ENCODE measurements at places on chromosomes 1 and 21.

DNA sequence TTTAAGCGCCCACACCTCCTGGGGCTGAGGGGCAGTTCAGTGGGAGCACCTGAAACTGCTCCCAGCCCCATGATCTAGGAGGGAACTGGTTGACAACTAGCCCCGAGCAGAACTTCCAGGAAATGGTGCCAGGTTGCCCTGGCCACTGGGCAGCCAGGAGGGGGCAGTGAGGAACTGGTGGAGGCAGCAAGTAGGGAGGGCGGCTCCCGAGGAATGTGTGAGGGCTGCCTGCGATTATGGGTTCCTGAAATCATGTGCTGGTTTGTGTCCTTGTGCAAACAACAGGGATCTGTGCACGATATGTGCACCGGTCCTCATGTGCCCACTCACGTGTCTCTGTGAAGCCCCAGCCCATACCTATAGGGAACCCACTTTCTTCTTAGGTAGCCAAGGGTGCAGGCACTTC lies 9.9 kb downstream of the GPR3 start:
- DNase-seq: no peak

DNA sequence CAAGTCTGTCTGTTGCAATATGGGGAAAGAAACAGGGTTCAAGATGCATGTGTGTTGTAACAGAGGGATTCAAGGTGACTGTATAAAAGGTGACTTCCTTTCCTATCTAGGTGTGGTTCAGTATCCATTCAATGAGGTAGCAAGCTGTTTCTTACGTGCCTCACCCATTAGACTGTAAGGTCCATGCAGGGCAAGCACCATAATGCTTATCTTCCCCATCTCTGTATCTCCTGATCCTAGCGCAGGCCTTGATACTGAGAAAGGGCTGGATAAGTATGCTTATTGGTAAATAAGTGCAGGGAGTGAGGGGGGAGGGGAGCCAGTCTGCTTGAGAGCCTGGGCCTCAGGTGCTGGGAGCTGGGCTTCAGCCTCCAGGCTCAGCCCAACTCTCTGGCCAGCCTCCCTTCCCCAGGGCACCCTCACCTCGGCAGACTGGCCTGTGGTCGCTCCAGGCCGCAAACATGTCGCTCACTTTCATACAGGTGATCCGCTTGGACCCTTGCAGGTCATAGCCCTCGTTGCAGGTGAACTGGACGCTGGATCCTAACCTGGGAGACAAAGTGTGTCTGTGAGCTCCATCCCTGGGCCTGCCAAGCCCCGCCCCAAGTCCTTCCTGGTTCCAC lies 44.5 kb upstream of the HMGB4 start:
- DNase-seq: no peak

- no peak for DNase-seq
Measured at GRCh38 chr1:54950006-54950368, 30.4 kb upstream of the TMEM61 start.

GRCh38 chr1:51252366-51252765 lies 16.3 kb downstream of the RNF11 start:
- no peak for DNase-seq

GRCh38 chr1:35466120-35466519 lies 91.1 kb downstream of the KIAA0319L start:
- no peak for DNase-seq

- DNase-seq: no peak
Measured at GRCh38 chr21:40809673-40810197, 37.2 kb downstream of the DSCAM start.

GRCh38 chr1:35923791-35924221 lies 7.1 kb upstream of the AGO3 start:
- no peak for DNase-seq

GRCh38 chr1:178495741-178496409 lies 889 bp downstream of the CLEC20A start:
- no peak for DNase-seq

GRCh38 chr1:180249725-180250498 lies 19.8 kb downstream of the LHX4 start:
- DNase-seq: no peak

- DNase-seq: peak; percentile 62
Measured at GRCh38 chr1:53073868-53074311, 11.9 kb downstream of the PODN start.

DNA sequence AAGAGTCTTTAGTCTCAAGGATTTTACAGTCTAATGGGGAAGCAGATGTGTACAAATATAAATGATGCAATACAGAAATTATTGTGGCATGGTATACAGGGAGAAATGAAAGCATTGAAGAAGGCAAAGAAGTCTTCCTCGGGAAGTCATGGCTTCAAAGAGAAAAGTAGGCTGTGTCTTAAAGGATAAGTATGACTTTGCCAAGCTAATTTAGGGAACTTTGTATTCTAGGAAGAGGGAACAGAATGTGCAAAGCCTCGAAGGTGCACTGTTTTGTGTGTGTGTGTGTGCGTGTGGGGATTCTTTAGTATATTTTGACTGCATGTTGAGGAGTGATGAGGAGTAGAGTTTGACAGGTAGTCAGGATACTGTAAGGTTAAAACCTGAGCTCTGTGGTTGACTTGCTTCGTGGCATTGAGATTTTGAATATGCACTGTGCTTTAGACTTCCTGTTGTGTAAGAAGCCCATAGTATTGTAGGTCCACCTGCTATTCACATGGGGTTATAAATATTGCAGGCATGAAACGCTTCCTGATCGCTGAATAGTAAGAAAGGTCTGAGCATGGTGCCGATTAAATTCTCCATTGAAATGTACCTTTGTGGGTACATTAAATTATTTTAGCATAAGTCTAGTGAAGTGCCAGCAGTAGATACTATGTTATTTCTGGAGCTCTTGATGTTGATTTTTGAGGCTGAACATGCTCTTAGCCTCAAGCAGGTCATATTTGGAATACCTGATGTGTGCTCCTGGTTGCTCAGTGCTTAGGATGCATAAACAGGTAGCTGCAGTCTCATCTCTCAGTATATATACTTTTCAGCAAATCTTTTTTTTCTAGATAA lies 8.0 kb downstream of the SMAP2 start:
- DNase-seq: no peak
